ENCODE measurements at places on chromosomes 7 and 10. TPM values are rescaled to one million over a fixed set of nuclear protein-coding genes. Genes with fewer than 3 reads are reported as not detected.

OR6V1 gene
- not detected for total RNA-seq

PPP1R17 gene
- total RNA-seq, result 0.33 TPM

TEX47 gene
- not detected for total RNA-seq

FKBP6 gene
- total RNA-seq, result not detected

OPALIN gene
- not detected for total RNA-seq

PAX2 gene
- total RNA-seq, result 5.2 TPM

GIMAP6 gene
- 11.7 TPM for total RNA-seq

DDC gene
- 4.3 TPM for total RNA-seq

MYH16 gene
- not detected for total RNA-seq

ASZ1 gene
- total RNA-seq, result not detected

HOXA6 gene
- not detected for total RNA-seq

PCDH15 gene
- total RNA-seq, result 17.0 TPM

C7orf57 gene
- total RNA-seq, result 0.22 TPM

PRKCQ gene
- total RNA-seq, result 8.7 TPM

STAG3 gene
- 0.55 TPM for total RNA-seq

FGFBP3 gene
- total RNA-seq, result 15.3 TPM

CCDC7 gene
- total RNA-seq, result 66.3 TPM

MYO1G gene
- total RNA-seq, result 1.0 TPM

OR2A25 gene
- total RNA-seq, result not detected

VSTM2A gene
- 27.3 TPM for total RNA-seq

DOCK1 gene
- total RNA-seq, result 77.0 TPM

ELAPOR2 gene
- total RNA-seq, result 36.7 TPM
